ENCODE measurements at places on chromosomes 5 and 9.

GRCh38 chr5:103461243-103461642, 101.3 kb downstream of the NUDT12 start:
- no peak for DNase-seq

GRCh38 chr5:157651623-157652376, 438 bp downstream of the SOX30 start:
- no peak for DNase-seq

DNA sequence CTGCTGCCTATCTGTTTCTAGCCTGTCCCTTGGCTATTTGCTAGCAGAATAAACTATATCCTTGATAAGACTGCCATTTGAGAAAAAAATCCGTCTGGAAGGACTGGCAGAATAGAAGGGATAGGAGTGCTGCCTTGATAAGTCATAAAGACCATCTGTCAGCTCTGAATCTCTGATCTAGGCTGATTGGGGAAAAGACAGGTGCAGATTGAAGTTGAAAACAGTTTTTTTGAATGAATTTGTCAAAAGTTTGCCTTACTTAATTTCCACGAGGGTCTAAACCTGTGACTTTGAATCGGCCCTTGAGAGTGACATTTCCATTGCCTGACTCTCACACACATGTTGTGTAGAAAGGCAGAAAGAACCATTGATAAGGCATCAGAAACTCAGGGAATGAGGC, 218.6 kb downstream of the MAN2A1 start:
- DNase-seq: no peak

- DNase-seq: no peak
Observed at GRCh38 chr5:88873447-88873846, 9.5 kb downstream of the MEF2C start.

DNA sequence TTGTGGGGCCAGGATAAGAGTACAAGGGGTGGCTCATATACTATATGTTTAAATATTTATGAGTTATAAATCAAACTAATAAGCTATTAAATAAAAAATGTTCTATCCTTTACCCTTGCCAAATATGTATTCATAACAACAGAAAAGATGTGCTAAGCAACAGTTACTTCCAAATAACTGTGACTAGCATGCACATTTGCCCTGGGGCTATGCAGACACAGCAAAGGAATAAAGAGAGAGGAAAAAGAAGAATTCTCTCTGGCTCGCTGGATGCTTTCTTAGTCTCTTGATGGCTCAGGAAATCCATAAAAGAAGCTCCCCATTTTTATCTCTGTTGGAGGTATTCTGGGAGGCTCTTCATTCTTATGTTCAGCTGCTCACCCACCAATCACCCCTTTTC, 182.4 kb upstream of the ATP10B start:
- no peak for DNase-seq

GRCh38 chr9:6631207-6631512, 14.4 kb downstream of the GLDC start:
- no peak for DNase-seq

GRCh38 chr9:121909111-121909510, 184.0 kb downstream of the TTLL11 start:
- DNase-seq: no peak

DNA sequence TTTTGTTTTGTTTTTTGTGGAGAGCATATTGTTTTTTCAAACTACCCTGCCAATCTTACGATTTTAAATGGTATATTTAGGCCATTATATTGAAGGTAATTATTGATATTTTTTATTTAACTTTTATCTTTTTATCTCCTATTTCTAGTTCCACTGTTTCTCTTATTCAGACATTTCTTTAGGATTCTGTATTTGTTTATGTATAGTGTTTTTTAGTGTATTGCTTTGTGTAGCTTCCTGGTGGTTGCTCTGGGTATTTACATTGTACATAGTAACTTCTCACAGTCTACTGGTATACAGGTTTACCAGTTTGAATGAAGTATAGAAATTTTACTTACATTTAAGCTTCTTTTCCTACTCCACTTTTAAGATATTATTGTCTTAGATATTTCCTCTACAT, 63.2 kb downstream of the ERCC6L2 start:
- no peak for DNase-seq

DNA sequence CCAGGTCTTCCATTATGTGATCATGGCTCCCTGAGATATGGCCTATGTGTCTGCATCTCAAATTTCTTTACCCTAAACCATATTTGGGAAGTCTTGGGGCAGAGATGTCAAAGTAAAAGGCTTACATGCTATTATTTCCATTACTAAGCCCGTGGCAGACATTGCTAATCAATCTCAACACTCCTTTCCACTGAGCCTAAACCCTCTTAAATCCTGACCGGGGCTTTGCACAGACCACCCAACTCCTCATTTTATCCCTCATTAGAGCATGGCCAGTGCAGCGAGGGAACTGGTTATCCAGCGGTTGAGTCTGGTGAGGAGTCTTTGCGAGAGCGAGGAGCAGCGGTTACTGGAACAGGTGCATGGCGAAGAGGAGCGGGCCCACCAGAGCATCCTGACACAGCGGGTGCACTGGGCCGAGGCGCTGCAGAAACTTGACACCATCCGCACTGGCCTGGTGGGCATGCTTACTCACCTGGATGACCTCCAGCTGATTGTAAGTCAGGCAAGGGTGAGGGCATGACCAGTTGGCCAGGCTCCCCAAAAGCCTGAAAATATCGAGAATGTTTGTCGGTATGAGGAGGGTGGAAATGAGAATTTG, 11.0 kb downstream of the BSPRY start:
- DNase-seq: no peak

DNA sequence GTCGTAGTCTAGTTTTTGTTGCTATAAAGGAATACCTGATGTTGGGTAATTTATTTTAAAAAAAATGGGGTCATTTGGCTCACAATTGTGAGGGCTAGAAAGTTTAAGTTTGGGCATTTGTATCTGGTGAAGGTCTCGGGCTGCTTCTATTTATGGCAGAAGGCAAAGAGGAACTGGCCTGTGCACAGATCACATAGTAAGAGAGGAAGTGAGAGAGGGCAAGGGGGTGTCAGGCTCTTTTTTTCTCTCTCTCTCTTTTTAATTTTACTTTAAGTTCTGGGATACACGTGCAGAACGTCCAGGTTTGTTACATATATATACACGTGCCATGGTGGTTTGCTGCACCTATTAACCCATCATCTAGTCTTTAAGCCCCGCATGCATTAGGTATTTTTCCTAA, 453.3 kb downstream of the DIRAS2 start:
- peak; percentile 47 for DNase-seq

DNA sequence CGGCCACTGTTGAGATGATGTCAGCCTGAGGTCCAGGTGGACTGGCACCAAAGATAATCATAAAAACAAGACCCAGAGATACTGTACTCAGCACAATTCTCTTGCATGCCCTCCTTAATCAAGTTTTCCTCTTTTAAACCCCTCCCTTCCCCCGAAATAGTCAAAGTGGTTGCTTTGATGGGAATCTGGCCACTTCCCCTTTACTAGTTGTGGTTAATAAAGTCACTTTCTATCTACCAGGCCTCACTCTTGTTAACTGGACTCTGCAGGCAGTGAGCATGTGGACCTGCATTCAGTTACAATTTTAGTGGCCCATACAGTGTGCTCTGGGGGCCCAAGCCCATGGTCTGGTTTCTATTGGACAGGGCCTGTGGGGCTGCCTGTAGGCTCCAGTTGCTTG, 17.5 kb downstream of the FBP2 start:
- DNase-seq: no peak

DNA sequence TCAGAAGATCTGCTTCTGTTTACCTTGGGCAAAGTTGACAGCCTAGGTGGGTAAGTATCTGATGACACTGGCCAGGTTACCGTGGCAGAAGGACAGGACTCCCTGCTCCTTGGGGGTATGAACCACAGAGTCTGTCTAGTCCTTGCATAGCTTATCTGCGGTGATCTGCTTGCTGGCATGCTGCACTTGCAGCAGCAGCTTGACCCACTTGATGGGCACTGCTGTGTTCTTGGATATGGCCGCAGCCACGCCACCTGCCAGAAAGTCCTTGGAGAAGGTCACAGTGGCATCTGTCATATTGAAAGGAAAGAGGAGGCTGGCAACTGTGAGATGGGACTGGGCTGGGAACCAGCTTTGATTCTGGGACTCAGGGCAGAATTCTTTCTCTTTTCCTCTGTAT, 35.9 kb upstream of the POC5 start:
- DNase-seq: no peak
